ENCODE measurements at places on chromosomes 13 and 19.
A peak's percentile ranks its signal among the peaks of the same experiment; 100 is the strongest.

DNA sequence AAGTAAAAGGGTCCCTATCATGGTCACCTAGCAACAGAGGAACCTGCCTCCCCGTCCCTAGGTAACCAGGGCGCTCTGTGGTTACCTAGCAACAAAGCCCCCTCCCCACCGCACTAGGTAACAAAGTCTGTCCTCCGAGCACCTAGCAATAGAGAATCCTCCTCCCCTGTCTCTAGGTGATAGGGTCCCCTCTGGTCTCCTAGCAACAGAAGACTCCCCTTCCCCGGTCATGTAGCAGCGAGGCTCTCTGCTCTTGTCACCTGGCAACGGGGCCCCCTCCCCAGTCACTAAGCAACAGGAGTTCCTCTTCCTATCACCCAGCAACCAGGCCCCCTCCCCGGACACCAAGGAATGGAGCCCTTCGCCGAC, 307 bp downstream of the JOSD2 start:
- no peak for DNase-seq

GRCh38 chr19:16368385-16369305, 44.0 kb downstream of the KLF2 start:
- no peak for DNase-seq

DNA sequence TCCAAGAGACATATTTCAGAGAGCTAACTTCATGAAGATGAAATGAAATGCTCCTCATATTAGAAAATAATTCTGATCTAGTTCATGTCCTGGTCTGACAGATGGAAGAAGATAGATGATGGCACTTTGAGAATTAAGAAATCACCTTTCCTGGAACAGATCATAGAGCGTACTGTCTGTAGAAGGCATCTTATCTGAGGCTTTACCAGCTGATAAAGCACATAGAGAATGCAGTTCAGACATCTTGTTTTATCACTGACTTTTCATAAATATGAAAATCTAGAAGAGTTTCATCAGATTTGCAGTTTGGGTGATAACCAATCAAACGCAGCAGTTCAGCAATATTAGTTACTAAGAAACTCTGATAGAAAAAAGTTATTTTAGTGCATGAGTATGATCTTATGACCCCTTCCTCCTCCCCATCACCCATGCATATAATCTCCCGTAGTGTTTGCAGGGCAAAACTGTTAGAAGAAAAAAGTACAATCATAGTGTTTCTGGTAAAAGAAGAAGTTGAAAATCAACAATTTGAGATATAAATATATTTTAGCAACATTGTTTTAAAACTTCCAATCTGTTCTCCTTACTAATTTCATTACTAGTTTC, 585.2 kb downstream of the PCDH9 start:
- DNase-seq = no peak

DNA sequence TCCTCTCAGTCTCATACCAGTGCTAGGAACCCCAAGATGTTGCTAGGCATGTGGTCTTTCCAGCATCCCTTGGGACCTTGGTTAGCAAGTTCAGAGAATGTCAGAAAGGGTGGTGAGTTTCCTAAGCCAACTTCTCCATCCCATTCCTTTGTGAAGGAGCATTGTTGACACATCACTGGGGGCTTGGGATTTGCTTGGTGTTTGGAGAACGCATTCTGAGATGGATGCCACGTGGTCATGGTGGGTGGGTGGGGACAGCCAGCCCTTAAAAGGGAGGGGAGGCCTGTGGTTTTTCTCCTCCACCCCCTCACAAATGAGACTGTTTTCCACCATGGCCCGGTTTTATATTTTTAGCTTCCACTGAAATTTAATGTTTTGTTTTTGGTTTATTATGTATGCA, 83.3 kb upstream of the ZNF536 start:
- DNase-seq = no peak

GRCh38 chr13:66200555-66200954, 1029.6 kb downstream of the PCDH9 start:
- DNase-seq = peak; percentile 3

DNA sequence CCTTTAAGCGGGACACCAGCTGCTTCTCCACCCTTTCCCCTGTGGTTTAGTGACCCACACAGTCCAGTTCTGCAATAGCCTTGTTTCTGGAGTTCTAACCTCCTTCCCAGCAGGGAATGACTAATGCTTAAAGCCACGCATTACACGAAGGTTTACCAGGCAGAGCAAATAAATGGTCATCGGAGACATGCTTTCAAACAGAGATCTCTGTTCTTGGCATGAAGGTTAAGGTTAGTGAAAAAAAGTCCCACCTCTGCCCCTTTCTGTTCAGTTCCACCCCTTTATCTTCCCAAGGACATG, 25.3 kb upstream of the MEDAG start:
- peak; percentile 95 for DNase-seq

- DNase-seq = no peak
These were observed 10.0 kb downstream of the ZNF383 start for GRCh38 chr19:37227996-37228395.

DNA sequence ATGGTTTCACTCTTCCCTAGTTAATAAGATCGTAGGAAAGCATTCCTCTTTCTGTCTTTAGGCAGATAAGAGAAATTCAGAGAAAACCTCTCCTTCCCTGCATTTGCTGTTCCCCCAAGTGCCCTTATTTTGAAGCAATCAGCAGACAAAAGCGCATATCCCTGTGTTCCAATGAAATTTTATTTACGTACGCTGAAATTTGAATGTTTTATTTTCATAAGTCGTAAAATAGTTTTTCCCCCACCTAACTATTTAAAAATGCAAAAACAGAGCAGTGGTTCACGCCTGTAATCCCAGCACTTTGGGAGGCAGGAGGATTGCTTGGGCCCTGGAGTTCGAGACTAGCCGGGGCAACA, 17.2 kb upstream of the MRI1 start:
- no peak for DNase-seq

GRCh38 chr13:99311748-99312492, 4.7 kb upstream of the GPR183 start:
- no peak for DNase-seq

DNA sequence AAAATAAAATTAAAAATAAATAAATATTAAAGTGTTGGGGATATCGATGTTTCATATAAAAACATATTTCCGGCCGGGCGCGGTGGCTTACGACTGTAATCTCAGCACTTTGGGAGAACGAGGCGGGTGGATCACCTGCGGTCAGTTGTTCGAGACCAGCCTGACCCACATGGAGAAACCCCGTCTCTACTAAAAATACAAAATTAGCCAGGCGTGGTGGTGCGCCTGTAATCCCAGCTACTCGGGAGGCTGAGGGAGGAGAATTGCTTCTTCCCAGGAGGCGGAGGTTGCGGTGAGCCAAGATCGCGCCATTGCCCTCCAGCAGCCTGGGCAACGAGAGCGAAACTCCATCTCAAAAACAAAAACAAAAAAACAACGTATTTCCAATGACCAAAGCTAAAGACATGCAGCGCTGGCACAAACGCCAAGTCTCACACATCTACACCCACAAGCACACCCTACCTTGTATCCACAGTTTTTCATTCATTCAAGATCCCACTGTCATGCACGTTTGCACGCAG, 907 bp downstream of the ZNF569 start:
- DNase-seq = no peak

DNA sequence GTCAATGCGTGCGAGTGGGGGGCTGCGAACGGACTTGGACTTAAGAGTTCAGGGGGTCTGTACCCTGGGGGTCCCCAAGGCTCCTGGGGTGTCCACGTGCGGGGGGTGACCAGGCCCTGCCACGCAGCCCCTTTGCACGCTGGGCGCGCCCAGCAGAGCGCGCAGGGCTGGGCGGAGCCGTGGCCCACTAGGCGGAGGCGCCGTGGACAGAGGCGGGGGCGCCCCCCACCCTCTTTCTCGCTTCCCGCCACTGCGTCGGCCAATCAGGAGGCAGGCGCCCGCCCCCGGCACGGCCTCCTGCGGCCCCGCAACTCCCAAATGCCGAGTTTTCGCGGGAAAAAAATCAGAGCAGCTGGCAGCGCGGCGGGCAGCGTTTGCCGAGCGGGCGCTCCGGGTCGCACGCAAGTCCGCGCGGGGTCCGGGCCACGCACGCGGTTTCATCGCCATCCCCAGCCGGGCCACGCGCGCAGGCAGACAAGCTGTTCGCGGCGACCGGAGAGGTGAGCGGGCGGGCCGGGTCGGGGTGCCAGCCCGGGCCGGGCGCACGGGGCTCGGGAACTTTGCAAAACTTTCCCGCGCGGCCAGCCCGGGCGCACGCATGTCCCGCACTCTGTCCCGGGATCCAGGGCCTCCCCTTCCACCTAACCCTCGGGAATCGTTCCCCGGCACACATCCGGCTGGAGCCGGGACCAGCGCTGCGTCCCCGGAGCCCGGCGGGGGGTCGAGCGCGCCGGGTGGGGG, at the start of gene UHRF1:
Gene UHRF1 (plus strand): TSS at position 346 of the 741 bp plus-strand sequence. CDS start 1,385 bp downstream, outside the sequence.
- DNase-seq = no peak

GRCh38 chr13:31880851-31881494, 141.6 kb downstream of the RXFP2 start:
- peak; percentile 16 for DNase-seq

GRCh38 chr19:4555657-4556561, 3.6 kb downstream of the SEMA6B start:
- no peak for DNase-seq

- no peak for DNase-seq
These were observed 2227.9 kb upstream of the PCDH20 start for GRCh38 chr13:63643543-63643942.

DNA sequence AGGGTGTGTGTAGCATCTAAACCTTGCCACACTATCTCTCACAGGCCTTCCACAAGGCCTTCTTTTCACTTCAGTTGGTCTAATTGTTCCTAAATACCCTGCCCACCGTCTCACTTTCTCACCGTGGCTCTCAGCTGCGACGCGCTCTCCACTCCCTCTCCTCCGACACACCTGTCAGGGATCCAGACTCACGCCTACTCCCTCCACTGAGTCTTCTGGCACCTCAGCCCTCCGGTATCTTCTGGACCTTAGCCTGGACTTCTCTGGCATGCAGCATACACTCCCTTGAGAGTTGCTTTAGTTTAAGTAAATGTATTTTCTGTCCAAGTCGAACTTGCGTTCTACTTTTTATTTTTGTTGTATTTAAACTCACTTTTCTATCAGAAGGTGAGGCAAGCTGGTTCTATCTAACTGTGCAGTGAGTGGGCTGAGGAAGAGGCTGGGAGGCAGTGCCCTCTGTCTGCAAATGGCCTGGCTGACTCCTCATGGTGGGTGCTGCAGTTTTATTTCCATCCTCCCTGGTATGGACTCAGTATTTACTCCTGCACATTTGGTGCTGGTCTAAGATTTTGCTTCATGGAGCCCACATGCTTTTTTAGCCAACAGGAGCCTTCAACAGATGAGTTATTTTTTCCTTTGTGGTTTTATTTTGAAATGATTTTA, 28.5 kb upstream of the ARGLU1 start:
- DNase-seq = no peak

GRCh38 chr19:17327654-17328516, 6.8 kb downstream of the ANO8 start:
- no peak for DNase-seq

DNA sequence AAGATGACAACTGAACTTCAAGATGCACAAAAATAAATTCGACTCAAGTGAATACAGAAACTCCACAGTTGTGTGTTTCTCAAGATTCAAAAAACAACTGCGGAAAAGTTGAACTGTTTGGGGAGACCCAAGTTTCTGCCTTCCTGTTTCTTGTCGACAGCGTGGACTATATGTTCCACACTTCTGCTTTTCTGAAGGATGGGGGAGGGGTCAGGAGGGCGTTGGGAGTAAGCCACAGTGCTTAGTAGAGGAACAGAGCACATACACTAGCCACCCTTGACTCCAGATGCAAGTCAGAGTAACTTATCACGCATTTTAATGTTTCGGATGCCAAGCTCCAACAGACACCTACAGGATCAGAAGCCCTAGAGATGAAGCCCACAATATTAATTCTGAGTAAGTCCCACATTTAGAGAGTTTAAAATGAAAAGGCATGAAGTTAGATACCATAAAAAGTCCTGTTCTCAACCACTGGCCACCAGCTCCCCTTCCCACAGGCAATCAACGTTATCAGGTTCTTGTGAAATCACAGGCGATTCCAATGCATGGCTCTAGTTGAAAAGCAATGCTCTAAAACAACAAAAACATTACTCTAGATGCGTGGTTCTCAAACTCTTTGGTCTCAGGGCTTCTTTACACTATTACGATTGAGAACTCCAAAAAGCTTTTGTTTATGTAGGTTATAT, 4.2 kb downstream of the TUBGCP3 start:
- no peak for DNase-seq

- DNase-seq = no peak
These were observed 1.1 kb upstream of the ERF start for GRCh38 chr19:42255766-42256745.

DNA sequence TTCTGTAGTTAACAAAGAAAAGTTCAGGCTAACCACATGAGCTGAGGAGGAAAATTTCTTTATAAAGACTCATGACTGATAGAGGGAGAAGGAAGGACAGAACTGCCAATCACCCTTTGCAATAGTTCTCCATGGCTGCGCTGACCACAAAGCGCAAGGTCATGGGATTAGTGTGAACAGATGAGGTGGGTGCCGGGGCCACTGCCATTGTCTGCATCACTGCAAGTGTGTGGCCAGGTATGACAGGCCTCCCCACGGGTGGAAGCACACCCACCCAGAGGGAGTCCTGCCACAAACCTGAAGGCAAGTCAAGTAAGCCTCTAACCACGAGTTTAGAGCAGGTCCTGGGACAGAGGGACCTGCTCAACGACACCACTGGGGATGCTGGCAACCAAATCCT, 128.1 kb downstream of the TUBA3C start:
- no peak for DNase-seq

DNA sequence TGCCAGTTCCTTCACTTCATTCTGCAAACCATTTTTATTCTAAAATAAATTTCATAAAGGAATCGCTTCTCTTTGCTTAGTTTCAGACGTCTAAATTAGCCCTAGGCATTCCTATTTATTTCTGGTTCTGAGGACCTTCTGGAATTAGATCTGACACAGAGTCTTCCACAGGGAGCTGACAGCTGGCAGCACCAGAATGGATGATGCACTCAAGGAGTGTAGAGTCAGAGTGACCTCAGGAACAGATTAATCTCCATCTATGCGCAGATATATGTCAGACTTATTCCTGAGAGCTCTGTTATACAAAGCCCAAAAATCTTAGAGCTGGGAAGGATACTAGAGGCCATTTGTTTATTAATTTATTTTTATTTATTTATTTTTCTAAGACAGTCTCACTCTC, 450.8 kb downstream of the HS6ST3 start:
- DNase-seq = no peak

GRCh38 chr19:32649751-32650150, 25.2 kb downstream of the ANKRD27 start:
- no peak for DNase-seq

- DNase-seq = no peak
These were observed 124.5 kb downstream of the ITGBL1 start for GRCh38 chr13:101576977-101577376.

- DNase-seq = no peak
These were observed 17.7 kb upstream of the PLAUR start for GRCh38 chr19:43687660-43687997.

GRCh38 chr19:40446263-40446784, 2.2 kb upstream of the SERTAD3 start:
- DNase-seq = no peak

- no peak for DNase-seq
These were observed at the start of gene CXCL17 for GRCh38 chr19:42442833-42443232. Gene CXCL17, minus strand, starts transcription at chr19:42442946. Its CDS starts 114 bp downstream, at chr19:42442832.
